Sigmoid colon (tissue), 7 donors: ENCODE measurements at places on chromosomes 6 and 20.

DNA sequence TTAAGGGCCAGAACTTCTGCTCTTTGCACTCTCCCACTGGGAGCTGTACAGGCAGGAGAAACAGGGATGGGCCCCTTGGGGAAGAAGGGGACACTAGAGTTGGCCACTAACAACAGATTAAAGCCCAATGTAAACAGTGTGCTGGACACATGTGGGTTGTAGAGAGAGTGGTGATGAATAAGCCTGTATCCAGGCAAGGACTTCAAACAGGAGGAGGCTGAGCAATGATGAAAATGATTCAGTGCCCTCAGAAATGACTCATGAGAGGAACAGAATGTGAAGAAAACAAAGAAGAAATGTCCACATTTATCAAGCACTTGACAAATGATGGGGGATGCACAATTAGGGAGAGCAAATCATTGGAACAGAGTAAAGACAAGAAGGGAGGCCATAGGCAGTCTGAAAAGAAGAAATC, 242.3 kb downstream of the TBX18 start:
- no peak for DNase-seq

GRCh38 chr6:107509506-107509905, 19.6 kb downstream of the SOBP start:
- no peak for DNase-seq

- no peak for DNase-seq
Observed at GRCh38 chr6:47520282-47520681, 42.7 kb downstream of the CD2AP start.

DNA sequence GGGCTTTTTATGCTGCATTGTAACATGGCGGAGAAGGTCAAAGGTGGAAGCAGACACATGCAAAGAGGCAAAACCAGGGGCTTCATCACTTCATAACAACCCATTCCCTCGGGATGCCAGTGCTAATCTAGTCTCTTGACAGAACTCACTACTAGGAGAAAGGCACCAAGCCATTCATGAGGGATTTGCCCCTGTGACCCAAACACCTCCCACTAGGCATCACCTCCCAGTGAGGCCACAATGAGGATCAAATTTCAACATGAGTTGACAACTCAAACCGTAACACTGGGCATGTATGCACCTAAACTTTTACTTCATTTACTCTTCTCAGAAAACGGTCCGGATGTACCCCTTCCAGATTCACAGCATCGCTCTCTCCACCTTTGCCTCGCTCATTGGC, 61.9 kb downstream of the CDS2 start:
- DNase-seq: no peak

GRCh38 chr6:17278289-17279063, 2.7 kb upstream of the RBM24 start:
- no peak for DNase-seq

DNA sequence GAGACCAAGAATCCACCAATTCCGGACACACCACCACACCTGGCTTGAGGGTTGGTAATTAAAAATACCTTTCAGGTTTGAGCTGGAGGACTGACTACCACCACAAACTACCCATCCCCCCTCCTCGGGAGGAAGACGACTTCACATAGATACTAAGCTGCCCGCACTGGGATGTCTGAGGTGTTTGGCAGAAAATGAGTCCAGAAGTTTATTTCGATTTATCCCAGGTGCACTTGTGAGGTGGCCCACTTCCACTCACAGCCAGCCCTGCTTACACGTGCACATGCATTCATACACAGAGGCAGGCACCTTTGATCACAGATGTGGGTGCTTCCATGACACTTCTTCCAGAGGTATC, 187.1 kb downstream of the ID4 start:
- DNase-seq: no peak

GRCh38 chr20:50547964-50548363, 37.8 kb downstream of the PTPN1 start:
- DNase-seq: no peak

GRCh38 chr6:152904678-152905077, 78.2 kb downstream of the FBXO5 start:
- DNase-seq: no peak

GRCh38 chr20:40679184-40679583, 9.9 kb downstream of the MAFB start:
- DNase-seq: no peak

- no peak for DNase-seq
Observed at GRCh38 chr6:56906752-56907151, 48.2 kb upstream of the BEND6 start.

DNA sequence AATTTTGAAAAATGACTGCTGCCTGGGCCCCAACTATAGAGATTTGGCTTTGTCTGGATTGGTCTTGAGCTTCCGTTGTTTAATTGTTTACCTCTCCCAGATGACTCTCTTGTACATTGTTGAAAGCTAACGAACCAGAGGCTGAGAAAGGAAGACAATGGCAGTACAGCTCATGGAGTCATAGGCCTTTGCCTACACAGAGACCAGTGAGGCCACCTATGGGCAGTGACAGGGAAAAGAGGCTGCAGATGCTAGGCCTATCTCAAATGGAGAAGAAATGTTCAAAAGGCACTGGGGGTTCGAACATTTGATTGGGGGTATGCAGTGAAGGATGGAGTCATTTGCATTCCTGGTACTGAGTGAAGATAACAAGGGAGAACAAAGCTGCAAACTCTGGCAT, 29.1 kb downstream of the OPN5 start:
- DNase-seq: no peak

- peak; percentile 22 for DNase-seq
Observed at GRCh38 chr6:170111141-170111664, 179.7 kb downstream of the DLL1 start.

DNA sequence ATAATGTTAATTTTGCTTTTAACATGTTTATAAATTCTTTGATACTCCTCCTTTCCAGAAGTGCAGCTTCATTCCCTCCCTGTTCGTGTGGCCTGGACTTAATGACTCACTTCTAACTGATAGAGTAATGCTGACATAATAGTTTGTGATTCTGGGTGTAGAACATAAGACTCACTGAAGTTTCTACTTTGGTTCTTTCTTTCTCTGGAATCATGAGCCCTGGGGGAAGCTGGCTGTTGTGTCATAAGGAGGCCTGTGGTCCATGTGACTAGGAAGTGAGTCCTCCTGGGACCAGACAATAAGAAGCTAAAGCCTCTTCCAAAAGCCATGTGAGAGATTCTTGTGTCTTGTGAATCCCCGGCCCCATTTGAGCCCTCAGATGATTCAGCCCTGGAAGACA, 30.5 kb upstream of the HLA-G start:
- no peak for DNase-seq

- DNase-seq: no peak
Observed at GRCh38 chr6:124536842-124537191, 425.4 kb upstream of the RNF217 start.

GRCh38 chr6:133170602-133171001, 70.6 kb upstream of the EYA4 start:
- DNase-seq: no peak

DNA sequence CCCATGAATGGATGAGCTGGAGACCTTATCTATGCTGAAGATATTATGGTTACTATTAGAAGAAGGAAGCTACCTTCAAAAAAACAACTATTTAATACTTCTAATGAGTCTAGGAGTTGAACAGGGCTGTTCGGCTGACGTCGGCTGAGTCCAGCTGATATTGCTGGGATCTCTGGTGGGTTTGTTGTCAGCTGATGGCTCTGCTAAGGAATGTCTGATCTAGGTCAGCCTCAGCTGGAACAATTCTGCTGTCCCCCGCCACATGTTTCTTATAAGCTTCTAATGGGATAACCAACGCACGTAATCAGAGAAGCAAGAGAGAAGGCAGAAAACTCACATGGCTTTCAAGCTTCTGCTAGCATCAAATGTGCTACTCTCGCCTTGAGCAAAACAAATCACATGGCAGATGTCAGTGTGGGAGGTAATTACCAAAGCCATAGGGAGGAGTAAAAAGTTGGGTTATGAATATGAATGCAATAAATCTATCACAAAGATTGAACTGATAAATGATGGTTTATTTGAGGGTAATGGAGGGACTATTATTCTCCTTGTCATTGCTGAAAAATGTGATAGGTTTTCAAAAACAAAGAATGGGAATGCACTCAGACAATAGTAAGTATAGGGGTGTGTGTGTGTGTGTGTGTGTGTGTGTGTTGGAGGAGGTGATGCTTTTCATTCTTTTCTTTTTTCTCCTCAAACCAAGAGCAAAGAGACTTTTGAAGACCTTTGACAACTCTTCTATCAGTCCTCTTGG, 71.5 kb downstream of the BTBD3 start:
- DNase-seq: no peak

DNA sequence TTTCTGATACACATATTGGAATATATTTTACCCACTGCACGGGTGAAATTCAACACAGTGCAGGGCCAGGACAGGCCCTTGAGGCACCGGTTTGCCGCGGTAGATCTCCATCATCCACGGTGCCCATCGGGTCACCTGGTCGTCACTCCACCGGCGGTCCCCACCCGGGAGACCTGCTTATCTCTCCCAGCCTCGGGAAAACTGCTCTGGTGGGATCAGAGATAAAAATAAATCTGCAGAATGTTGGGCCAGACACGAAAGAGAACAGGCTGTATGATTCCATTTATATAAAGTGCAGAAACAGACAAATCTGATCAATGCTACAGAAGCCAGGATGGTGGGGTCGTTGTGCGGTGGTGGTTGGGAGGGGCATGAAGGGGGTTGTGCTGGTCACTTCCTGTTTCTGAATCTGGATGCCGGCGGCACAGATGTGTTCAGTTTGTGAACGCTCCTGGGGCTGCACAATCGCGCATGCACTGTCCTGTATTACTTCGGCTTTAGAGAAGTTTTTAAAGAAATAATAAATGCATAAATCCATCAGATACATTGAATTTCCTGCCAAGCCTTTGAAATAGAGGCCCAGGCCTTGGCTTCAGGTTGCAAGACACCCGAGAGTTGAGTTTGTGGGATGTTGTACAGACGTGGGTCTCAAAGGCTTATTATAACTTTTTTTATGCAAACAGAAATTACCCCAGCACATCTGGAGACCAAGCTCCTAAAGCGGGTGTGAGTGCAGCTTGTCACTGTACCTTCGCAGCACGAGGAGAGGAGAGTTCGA, 54.3 kb downstream of the ANKRD60 start:
- no peak for DNase-seq

- no peak for DNase-seq
Observed at GRCh38 chr20:37921341-37921929, 18.5 kb downstream of the VSTM2L start.

DNA sequence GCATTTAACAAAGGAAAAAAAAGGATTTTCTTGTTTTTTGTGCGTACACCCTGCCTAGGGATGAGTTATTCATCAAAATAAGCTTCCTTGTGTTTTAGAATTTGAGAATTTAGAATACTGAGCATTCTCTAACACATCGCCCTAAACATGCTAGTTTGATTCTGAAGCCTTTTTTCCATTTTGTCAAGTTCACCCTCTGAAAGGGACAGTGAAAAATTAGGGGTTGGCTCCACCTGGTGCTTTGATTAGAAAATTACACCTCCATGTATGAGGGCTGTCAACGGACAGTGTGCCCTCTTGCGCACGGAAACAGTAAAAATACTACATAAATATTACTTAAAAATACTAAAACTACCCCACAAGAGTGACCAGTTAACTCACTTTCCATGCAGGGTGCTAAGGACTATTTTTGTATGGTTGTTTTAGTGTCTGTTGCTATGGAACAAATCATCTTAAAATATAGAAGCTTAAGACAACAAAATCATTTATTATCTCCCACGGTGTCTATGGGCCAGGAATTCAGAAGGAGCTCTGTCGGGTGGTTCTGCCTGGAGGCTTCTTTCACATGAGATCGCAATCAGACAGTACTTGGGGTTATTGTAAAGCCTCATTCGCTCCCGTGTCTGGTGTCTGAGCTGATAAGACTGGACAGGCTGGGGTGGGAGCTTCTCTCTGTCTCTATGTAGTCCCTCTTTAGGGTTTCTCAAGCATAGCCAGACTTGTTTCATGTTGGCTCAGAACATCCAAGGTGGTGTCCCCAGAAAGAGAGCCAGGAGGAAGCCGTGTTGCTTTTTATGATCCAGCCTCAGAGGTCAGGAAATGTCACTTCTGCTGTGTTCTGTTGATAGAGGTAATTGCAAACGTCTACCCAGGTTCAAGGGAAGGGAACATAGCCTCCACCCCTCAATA, 41.1 kb upstream of the TMEM170B start:
- DNase-seq: peak; percentile 74

DNA sequence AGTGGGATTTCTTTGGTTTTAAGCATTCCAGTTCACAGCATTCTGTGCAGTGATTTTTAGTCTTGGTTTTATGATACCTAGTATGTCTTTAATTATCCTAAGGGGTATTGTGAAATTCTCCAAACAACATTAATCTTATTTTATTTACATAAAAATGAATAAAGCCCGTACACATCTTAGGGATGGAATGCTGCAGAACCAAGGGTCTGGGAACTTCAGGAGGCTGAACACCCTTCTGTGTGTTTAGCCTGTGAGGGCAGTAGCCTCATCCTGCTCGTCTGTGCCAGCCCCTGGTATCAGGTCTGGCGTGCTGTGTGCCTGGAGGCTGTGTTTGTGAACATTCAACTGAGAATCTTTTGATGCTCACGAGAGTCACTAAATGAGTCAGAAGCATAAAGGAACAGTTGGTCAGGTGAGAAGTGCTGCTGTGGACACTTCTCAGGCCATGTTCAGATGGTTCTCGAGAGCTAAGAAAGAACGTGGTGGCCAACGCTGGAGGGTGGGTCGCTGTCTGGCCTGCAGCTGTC, 25.2 kb upstream of the C20orf204 start:
- DNase-seq: no peak

DNA sequence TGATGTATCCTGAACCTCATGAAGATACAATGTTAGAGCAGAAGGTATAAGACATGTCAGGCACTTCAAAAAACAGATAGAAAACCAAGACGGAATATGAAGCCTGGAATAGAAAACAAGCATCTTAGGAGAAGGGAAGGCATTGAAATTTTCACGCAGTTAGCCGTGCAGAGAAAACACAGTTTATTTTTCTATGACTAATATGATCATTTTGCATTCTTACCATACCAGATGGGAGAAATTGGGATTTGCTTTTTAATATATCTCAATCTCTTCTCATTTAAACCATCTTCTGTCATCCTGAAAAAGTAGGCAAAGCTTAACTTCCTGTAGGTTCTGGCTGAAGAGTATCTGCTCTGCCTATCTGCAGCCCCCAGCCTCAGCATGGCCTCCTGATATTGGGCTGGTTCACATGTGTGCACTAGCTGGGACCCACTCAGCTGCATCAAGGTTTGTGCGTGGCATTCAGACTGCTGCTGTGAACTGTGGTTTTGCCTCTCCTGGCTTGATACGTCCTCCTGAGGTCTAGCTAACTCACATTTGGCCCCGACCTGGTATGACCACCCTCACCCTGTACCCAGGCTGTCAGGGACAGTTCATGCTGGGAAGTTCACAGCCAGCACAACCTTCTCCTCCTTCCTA, 392.5 kb upstream of the SASH1 start:
- no peak for DNase-seq

DNA sequence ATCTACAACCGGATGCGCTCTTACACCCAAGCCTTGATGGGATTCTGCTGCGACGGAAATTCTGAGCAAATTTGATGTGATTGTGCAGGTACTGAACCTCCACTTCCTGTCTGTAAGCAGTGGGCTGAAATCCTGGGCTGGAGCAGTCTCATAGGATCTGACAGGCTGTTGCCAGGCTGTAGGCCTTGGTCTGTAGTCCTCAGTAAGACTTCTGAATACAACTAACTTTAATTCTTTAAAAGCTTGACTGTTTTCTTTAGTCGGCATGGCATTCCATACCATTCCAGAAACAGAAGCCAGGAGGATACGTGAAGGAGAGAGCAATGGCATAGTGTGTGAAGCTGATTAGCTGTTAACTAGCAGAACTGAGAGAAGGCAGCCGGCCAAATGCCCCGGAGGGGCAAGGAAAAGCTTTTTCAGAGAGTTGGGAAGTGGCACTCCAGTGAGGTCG, 68.3 kb downstream of the ADTRP start:
- no peak for DNase-seq
